ENCODE measurements at places on chromosomes 7 and 10. TPM values are rescaled to one million over a fixed set of nuclear protein-coding genes. Genes with fewer than 3 reads are reported as not detected.

FKBP6 gene
- total RNA-seq, result not detected

DNA sequence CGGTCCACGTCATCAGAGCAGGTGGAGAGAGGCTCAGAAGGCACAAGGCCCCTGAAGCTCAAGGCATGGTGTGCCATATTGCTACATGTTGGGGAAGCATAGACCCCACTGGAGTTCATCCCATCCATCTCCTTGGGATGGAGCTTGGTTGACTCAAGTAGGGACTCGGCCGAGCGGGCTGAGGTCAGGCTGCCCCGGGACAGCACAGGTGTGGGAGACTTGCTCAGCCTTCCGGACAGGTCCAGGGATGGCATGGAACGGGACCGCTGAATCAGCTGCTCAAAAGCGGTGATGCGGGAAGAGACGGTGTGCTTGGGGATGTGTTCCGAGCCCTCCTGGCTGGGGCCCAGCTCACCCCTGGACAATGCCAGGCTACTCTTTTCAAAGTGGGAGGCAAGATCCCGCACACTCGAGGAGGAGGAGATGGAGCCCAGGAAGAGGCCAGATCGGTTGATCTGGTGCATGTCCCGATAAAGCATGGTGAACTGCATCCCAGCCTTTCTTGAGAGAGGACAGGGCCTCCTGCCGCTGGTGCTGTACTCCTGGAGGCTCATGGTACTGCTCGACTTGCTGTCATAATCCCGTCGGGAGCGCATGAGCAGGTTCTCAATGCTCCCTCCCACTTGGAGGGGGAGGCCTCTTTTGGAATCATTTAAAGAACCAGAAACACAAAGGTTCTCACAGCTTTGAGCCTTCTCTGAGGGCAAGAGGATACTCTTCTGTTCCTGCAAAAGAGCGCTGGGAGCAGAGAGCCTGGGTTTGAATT lies 65.6 kb upstream of the PDLIM1 start:
- DNase-seq, result no peak

GRCh38 chr10:12358863-12359564 lies 9.7 kb downstream of the CAMK1D start:
- no peak for DNase-seq

ADAM8 gene
- 3.7 TPM for total RNA-seq

PNPLA8 gene
- 14.1 TPM for total RNA-seq

PNLIPRP1 gene
- total RNA-seq, result 2.5 TPM

GRCh38 chr10:84696610-84697009 lies 368.2 kb downstream of the CCSER2 start:
- no peak for DNase-seq

DNA sequence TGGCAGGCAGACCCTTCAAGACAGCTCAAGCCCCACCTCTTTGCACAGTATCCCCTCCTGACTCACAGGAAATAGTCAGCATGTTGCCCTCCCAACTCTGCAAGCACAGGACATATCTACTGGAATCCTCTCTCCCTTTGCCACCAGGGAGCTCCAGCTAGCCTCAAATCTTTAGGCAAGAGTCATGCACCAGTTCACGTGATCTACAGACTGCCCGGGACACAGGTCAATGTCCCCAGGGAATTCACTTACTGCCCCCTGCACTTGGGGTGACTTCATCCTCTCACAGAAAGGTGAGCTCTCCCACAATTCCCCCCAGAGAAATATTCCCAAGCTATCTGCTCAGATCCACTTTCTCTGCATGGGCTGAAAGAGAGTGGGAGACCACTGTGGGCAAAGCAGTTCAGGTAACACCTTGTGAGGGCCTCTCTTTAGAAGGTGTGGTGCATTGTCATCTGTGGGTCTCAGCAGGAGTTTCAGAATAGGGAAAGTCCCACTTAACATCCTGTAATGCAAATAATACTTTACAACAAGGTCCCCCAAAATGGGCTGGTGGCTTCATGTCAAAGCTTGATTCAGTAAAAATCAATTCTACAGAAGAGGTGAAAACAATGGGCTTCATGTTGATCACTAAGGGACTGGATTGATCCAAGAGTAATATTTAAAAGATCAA lies 129.9 kb downstream of the NOC3L start:
- no peak for DNase-seq

GRCh38 chr7:74271742-74272141 lies 17.5 kb upstream of the CLIP2 start:
- peak; percentile 53 for DNase-seq

TES gene
- total RNA-seq, result 142 TPM

- DNase-seq, result peak; percentile 93
Observed at GRCh38 chr10:110226543-110226925, 19.1 kb downstream of the MXI1 start.

DNA sequence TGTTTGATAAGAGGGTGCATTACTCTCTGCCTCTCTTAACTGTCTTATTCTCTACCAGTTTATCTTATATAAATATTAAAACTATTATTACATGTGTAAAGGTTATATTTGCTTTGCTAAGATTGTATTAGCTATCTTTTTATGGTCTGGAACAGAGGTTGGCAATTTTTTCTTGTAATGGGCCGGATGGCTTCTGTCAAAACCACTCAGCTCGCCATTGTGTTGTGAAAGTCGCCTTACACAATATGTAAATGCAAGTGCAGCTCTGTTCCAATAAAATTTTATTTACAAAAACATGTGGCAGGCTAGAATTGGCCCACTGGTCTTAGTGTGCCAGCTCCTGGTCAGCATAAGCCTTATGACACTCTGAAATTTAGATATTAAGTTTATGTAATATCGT lies 185.8 kb downstream of the SDK1 start:
- no peak for DNase-seq

DNA sequence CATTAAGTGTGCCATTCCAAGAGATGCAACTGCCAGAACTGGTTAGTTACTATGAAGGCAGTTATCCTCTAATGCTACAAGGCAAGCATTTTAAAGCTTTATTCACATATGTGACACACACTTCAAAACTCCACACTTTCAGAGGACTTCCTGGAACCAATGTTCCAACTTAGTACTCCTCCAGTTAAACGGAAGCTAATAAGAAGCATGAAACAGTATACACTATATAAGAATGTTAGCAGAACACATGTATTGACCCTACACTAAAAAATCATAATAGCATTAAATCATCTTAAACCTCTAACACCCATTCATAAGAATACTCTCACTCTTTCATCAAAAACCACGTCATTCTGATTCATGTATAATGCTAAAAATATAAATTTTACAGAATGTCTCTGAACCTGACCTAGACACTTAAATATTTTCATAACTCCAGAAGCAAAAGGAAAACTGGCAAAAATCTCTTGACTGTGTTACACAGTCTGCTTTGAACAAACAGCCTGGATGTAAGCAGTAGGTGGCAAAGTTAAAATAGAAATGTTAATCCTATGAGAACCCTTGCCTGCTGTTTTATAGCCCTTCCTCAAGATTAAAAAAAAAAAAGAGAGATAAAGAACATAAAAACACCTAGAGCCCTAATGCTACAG lies 135.0 kb downstream of the SEMA3C start:
- DNase-seq, result no peak

Data from colonic mucosa (tissue), 4 donors.